ENCODE measurements at places on chromosomes 3 and 15.

GRCh38 chr15:70528270-70528706 lies 235.1 kb downstream of the UACA start:
- no peak for DNase-seq

GRCh38 chr3:186105543-186105942 lies 3.3 kb downstream of the ETV5 start:
- no peak for DNase-seq

DNA sequence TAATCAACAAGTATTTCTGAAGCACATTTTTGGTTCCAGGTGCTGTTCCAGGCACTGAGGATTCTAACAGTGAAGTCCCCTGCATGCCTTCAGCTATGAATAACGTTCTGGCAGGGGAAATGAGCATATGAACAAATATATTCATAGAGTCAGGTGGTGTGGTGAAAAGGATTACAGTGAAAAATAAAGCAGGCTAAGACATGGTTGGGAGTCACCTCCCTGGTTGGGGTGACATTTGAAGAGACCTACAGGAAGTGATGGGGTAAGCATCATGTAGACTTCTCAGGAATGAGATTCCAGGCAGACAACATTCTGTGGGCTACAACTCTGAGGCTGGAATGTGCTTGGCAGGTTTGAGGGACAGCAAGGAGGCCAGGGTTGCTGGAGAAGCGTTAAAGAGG lies 15.0 kb downstream of the FRMD4B start:
- DNase-seq, result no peak

- DNase-seq, result no peak
Measured at GRCh38 chr3:15112011-15112410, 13.1 kb upstream of the RBSN start.
